Stimulated activated CD8-positive, alpha-beta memory T cell treated with anti-CD3 and anti-CD28 coated beads, Interleukin-2, amount 100 ng/mL, for 1 hour (primary cell): ENCODE measurements at places on chromosomes 7 and 10.

- no peak for DNase-seq
These were observed 4.6 kb downstream of the GRID2IP start for GRCh38 chr7:6546498-6547251.

DNA sequence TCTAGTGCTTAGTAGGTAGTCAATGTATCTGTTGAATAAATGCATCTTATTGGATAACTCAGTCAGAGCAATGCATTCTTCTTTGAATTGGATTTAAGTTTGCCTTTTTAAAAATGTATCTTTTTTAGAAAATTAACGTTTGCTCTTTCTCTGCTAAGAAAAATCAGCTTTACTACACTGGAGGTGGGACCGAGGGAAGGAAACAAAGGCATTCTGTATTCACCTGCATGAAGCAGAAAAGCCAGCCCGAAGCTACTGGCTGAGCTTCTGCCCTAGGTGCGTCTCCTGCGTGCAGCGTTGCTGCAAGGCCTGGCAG lies 22.2 kb upstream of the ITGB1 start:
- DNase-seq: no peak

DNA sequence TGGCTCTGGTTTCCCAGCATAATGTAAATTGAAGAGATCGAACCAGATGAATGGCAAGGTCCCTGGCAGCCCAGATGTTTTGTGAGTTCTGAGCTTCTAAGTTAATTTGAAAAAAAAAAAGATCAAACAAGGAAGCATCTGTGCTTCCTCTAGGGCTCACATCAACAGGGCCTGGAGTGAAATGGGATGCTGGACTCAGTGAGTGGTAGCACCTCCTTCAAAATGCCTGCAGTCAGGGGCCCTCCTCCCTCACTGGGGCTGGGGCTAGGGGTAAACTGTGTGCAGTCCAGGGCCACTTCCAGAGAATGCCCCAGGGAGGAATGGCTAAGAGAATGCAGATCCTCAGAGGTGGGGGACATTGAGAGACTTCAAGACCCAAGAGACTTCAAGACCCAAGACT lies 6.0 kb upstream of the CUEDC2 start:
- no peak for DNase-seq

GRCh38 chr7:133139350-133139749 lies 57.5 kb upstream of the CHCHD3 start:
- DNase-seq: no peak

- DNase-seq: no peak
These were observed 259.4 kb downstream of the CAMK1D start for GRCh38 chr10:12608761-12609160.

DNA sequence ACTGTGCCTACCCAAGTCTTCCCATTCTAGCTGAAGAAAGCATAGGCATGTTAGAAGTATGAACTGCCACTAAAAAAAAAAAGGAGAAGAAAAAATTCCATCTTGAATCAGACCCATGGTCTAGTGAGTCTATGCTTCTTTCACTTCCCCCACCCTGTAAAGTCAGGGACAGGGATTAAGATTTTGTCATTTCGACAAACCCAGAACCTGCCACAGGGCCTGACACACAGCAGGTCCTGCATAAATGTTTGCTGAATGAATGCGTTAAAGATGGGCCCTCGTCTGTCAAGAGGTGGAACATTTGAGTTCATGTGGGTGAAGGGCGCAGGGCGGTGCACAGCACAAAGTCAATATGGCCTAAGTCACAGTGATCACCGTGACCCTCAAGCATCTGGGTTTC lies 4.9 kb downstream of the HIPK2 start:
- no peak for DNase-seq

DNA sequence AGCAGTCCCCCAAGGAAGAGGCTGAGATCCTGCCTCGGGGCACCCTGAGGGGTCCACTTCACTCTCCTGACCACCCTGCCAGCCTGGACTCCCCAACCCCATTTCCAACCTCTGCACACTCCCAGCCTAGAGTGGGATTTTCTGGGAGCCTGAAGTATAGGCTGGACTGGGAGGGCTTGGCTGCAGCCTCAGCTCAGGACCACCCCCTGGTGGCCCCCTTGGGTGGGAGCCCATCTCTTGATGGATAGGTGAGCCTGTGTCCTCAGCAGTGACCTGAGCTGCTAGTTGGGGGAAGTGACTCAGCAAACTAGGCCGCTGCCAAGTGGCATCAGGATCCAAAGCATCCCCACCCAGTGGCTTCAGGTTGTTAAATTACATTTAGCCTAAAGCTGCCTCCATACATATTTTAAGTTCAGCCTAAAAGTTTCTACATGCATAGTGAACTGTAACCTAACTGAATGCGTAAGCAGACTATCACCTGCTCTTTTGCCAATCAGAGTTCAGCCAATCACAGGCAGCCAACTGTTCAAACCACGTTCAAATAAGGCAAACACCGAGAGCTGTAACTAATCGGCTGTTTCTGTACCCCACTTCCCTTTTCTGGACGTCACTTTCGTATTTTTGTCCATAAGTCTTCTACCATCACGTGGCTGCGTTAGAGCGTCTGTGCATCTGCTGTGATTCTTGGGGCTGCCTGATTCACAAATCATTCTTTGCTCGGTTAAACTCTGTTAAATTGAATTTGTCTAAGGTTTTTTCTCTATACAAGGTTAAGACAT lies 144.0 kb downstream of the PLPP4 start:
- DNase-seq: no peak

- no peak for DNase-seq
These were observed 26.6 kb upstream of the KAT6B start for GRCh38 chr10:74799721-74800221.

DNA sequence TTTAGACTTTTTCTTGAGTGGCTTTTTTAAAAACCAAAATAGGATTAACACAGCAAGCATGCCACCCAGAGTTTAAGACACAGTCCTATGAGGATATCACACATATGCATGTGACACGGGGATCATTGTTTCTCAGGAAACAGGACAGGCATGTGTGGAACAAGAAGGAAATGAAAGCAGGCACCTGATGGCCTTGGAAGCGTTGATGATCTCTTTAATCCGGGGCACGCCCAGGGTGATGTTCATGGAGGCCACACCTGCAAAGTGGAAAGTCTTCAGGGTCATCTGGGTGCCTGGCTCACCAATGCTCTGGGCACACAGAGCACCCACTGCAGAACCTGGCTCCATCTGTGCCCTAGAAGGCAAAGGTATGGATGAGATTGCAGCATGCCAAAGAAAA lies 44.3 kb downstream of the POLR3A start:
- no peak for DNase-seq

DNA sequence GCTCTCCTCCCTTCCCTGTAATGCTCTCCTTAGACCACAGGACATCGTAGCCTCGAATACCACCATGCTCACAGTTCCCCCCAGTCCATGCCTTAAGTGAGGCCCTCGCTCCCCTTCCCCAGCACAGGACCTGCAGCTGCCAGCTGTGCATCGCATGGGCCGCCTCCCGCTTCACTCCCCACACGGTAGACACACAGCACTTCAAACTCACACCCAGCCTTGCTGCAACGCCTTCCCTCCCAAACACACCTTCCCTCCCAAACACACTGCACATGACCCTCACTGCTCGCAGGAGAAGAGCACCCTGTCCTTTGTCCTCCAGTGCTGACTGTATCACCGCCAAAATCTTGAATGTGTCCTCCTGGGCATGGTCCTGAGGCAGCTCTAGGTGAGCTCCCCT lies 42.6 kb downstream of the COBL start:
- no peak for DNase-seq

- no peak for DNase-seq
These were observed 93.3 kb downstream of the MGMT start for GRCh38 chr10:129560361-129560760.
